ENCODE measurements at places on chromosomes 6 and 20. TPM values are rescaled to one million over a fixed set of nuclear protein-coding genes. Genes with fewer than 3 reads are reported as not detected.

DNA sequence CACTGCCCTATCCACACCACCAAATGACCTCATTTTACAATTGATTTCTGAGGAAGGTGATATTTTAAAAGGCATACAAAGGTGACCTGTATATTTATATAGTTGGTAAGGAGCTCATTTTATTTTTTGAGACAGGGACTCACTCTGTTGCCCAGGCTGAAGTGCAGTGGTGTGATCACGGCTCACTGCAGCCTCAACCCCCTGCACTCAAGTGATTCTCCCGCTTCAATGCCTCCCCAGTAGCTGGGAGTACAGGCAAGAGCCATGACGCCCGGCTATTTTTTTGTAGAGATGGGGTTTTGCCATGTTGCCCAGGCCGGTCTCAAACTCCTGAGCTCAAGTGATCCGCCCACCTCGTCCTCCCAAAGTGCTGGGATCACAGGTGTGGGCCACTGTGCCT lies 13.0 kb downstream of the NCOA5 start:
- no peak for DNase-seq

DNA sequence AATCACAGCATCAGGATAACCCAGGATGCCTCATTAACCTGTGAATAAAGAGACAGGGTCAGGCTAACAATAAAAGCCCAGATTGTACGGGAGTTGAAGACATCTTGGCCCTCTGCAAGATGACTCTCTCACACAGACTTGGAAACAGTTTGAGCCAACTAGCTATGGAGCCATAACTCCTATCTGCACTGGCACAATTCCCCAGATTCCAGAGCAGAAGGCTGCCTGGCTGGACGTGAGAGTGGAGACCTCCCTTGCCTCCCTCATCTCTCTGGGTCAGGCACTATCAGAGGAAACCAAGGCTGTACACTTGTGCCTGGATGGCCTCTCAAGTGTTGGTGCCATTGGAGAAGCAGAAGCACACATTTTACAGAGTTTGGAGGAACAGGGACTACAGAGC lies 312.6 kb downstream of the THBS2 start:
- no peak for DNase-seq

- DNase-seq: no peak
Observed at GRCh38 chr6:5278047-5278446, 16.7 kb downstream of the FARS2 start.

- no peak for DNase-seq
Observed at GRCh38 chr6:89928604-89929003, 34.3 kb downstream of the GJA10 start.

GRCh38 chr6:96610019-96610418 lies 47.1 kb downstream of the FHL5 start:
- no peak for DNase-seq

DNA sequence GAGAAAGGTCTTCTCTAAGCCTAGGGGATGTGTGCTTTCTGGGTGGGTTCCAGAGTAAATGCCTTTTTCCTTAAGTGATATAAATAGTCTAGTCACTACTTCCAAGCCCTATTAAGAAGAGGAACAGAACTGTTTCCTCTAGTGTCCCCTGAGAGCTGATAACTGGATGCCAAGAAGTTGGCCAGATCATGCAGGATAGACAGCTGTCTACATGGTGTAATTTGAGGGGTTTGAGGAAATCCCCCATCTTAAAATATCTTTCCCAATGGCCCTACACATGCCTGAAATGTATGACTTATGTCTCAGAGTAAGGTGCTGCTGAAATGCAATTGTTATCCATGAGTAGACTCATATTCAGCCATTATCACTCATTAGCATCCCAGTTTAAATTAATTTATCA lies 20.2 kb upstream of the PIM1 start:
- DNase-seq: no peak

DNA sequence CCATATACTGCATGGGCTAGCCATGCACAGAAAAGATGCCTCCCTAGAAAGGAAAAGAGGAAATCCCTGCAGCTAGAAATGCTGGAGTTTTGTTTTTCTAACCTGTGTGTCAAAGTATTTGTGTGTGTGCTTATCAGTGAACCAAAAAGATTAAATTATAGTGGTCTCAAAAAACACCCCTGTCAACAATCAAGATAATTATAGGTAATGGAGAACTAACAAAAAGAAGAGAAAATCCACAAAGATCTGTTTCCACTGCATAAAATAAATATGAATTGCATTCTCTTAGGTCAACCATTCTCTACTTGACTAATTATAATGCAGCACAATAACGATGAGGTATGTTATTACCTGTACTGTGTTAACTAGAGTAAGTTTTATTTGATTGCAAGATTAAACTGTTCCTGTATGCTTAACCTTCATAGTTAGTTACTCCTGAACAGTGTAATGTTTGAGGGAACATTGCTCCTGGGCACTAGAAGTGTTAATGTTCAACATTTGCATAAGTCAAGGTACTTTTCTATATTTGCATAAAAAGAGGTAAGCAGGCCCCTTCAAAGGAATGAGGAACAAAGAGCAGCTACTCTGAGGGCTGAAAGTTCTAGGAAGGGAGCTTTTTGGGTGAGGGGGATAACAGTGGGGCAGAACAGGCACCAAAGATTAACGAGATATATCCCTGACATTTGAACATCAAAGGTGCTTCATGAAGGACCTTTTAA lies 212.1 kb downstream of the BTBD9 start:
- no peak for DNase-seq

- DNase-seq: no peak
Observed at GRCh38 chr20:38157635-38158495, 7.2 kb downstream of the TGM2 start.

GRCh38 chr20:3577366-3577765 lies 85.8 kb downstream of the GFRA4 start:
- DNase-seq: no peak

GRCh38 chr6:40907198-40907701 lies 131.8 kb downstream of the UNC5CL start:
- peak; percentile 17 for DNase-seq

DNA sequence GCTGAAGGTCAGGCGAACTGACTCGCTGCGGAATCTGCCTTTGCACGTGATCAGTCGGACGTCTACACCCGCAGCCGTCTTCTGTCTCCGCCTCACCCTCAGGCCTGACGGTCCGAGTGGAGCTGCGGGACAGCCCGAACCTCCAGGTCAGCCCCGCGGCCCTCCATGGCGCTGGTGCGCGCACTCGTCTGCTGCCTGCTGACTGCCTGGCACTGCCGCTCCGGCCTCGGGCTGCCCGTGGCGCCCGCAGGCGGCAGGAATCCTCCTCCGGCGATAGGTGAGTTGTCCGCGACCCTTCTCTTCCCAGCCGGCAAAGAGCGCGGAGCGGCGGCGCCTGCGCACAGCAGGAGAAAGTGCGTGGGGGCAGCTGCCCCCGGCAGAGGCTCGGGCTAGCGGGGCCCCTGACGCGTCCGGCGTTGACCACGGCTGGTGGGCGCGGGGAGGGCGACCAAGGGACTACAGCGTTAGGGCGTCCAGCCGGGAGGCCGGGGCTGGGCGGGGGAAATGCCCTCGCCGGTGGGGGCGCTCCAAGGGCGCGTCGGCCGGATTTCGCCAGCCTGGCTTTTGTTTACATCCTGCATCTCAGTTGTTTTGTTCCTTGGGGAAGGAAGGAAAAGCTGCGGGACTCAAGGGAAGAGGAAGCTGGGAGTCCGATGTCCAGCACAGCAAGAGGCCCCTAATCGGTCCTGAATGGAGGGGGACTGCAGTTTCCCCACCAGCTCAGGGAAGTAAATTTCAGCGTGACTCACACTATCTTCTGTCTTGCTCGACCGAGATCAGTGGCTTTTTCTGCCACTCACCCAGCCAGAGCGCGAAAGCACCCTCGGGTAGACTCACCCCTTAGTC lies at the start of gene SMPDL3A:
Gene SMPDL3A (plus strand): TSS at position 77 of the 846 bp plus-strand sequence. CDS start 89 bp downstream, at position 166.
- DNase-seq: peak; percentile 78

DNA sequence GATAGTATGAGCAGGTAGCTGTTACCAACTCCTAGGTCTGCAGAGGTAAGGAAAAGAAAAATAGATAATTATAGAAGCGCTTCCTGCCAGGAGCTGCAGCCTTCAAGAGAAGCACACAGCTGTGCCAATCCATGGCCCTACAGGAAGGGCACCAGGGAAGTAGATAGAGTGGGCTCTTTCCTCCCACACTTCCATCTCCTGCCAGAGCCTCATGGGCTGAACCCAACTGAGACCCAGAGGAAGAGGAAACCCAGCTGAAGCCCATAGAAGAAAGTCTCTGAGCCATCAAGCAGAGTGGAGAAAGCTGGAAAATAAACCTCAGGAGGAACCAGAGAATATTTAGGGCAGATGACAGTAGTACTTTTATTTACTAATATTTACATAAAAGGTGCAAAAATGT lies 146.7 kb upstream of the ATXN1 start:
- no peak for DNase-seq

DNA sequence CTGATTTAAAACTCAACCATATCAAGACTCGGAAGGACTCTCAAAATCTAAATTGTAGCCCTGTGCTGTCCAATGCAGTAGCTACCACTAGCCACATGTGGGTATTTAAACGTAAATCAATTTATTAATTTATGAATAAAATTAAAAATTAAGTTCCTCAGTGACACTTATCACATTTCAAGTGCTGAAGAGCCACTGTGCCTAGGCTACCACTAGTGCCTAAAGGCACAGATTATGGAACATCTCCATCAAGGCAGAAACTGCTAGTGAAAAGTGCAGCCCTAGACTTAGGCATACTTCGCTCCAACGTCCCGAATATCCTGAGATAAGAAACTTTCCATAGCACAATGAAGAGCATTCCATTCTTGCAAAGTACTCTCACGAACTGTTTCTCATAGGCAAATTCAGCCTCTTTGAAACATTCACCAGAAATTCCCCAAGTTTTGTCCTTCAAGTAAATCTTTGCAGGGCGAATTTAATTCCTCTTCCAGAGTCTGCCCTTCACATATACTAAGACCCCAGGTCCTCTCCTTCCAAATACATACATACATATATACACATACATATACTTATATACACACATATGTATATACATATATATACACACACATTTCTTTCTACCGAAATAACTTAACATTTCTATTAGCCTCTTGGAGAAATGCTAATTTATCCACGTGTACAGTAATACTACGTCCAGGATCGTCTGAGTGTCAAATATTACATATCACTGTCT lies 1.3 kb downstream of the SUPT3H start:
- no peak for DNase-seq

GRCh38 chr6:50030350-50030749 lies 8.6 kb upstream of the DEFB110 start:
- peak; percentile 26 for DNase-seq

DNA sequence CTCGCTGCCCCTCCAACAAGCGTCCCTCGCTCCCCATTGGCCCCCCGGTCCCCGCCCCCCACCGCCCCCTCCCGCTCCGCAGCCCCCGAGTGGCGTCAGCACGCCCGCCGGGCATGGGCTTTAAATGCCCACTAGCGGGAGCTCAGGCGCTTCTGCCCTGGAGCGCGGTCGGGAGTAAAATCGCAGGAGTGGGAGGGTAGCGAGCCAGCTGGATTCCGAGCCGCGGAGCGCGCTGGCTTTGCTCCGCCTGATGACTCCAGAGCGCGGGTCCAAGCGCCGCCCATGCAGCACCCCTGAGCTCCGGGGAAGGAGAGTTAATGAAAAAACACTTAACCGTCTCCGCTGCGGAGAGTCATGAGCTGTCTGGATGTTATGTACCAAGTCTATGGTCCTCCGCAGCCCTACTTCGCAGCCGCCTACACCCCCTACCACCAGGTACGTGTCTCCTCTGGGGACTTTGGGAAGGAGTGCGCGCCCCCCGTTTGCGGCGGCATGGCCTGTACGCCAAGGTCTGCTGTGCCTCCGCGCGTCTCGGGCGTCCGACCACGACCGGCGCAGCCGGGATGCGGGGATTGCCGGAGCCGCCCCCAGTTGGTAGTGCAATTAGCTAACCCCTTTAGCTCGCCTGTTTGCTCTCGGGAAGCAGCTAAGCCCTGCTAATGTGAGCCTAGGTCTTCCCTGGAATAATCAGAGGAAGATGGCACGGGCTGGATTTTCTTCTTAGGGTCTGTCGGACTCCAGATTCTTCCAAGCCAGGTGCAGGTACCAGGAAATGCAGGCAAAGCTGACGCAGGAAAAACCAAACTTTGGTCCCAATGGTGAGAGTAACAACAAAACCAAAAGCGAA lies at the start of gene VGLL2:
Gene VGLL2 (plus strand): TSS at position 149 of the 847 bp plus-strand sequence. CDS start 206 bp downstream, at position 355.
- DNase-seq: peak; percentile 94

DNA sequence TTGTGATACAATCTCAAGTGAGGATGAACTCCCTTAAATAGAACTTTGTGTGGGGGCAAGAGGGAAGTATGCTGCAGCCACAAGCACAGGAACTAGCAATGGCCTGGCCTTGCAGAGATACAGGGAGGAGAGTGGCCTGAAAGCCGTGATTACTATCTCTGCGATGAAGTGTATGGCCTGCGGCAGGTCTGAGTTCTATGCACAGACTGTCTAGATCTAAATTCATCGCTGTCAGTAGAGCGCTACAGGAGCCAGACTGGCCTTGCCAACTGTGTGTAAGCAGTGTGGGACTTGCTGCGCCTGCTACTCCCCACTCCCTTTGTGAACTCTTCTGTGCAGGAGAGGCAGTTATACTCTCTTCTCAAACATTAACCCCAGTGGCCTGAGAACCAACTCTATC lies 997.0 kb downstream of the GRIK2 start:
- DNase-seq: no peak

GRCh38 chr6:159169557-159170332 lies 545 bp downstream of the FNDC1 start:
- DNase-seq: no peak

DNA sequence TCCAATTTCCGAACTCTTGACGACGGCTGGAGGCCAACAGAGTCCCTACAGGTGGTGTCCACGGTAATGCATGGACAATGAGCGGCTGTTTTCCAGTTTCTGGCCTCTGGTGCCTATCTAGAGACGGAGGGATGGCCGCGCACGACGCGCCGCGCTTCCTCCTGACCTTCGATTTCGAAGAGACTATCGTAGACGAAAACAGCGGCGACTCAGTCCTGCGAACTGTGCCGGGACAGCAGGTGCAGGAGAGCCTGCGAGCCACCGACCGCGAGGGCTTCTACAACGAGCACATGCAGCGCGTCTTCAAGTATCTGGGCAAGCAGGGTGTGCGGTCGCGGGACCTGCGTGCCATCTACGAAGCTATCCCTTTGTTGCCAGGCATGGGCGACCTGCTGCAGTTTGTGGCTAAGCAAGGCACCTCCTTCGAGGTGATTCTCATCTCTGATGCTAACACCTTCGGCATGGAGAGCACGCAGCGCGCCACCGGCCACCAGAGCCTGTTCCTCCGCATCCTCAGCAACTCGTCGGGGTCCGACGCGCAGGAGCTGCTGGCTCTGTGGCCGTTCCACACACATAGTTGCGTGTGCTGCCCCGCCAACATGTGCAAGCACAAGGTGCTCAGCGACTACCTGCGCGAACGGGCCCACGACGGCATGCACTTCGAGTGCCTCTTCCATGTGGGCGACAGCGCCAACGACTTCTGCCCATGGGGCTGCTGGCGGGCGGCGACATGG lies 169.4 kb downstream of the CDK19 start:
- no peak for DNase-seq

- no peak for DNase-seq
Observed at GRCh38 chr6:69868252-69868804, 2.0 kb downstream of the COL19A1 start.

- DNase-seq: no peak
Observed at GRCh38 chr20:1427457-1428054, 34.7 kb upstream of the FKBP1A start.

- no peak for DNase-seq
Observed at GRCh38 chr6:145276756-145277155, 458.6 kb downstream of the EPM2A start.

The SLC2A4RG gene
- total RNA-seq: 40.2 TPM

The ISM1 gene
- total RNA-seq: 0.76 TPM

The CST4 gene
- total RNA-seq: not detected

The MTFR2 gene
- total RNA-seq: 0.20 TPM

The SLC52A3 gene
- 1.1 TPM for total RNA-seq

The WFDC11 gene
- not detected for total RNA-seq
